ENCODE measurements at places on chromosomes 12 and 14. TPM values are rescaled to one million over a fixed set of nuclear protein-coding genes. Genes with fewer than 3 reads are reported as not detected.

DNA sequence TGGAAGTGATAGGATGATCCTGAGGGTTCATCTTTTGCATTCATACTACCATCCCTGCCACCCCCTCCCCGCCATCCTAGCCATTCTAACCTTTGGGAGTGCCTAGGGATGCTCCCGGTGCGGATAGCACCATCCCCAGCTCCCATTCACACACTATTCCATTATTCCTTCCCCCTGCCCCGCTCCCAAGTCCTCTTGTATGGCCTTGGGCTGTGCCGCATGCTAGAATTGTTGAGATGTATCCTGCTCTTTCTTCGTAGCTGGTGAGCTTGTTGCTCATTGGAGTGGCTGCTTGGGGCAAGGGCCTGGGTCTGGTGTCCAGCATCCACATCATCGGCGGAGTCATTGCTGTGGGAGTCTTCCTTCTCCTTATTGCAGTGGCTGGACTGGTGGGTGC, 644 bp downstream of the TSPAN31 start:
- peak overlapping the region; percentile 63 for H3K4me3 ChIP-seq
- H3K27ac ChIP-seq = peak overlapping the region; percentile 73
- no peaks in the 10 kb centered on the region for H3K4me1 ChIP-seq
- DNase-seq = no peak
- peaks cover 6% of the 10 kb centered on the region for H3K36me3 ChIP-seq

CPNE6 gene
- total RNA-seq = 0.45 TPM

NANOG gene
- total RNA-seq = not detected

- no peaks in the 10 kb centered on the region for H3K4me1 ChIP-seq
- no peak for DNase-seq
- H3K4me3 ChIP-seq = no peak overlapping the region
Observed at GRCh38 chr12:92394895-92395294, 249.2 kb upstream of the BTG1 start.

DNA sequence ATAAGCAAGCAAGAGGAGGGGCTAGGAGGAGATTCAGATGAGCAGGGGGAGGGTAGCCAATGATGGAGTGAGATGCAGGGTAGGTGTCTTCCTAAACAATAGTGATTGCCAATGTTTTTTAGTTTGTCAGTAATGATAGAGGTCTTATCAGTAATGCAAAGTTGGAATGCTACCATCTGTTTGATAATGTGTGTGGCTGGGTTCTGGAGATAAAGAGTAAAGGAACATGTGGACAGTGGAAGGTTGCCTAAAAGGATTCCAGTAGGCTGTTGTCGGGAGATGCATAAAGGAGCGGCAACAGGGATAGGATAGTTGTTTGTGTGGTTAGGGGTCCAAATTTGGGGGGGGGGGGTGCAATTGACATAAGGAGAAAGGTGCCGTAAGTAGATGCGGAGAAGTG, 52.5 kb downstream of the TESPA1 start:
- H3K4me3 ChIP-seq = no peak overlapping the region
- no peak for DNase-seq
- H3K27ac ChIP-seq = no peak overlapping the region
- H3K36me3 ChIP-seq = no peaks in the 10 kb centered on the region
- H3K27me3 ChIP-seq = no peaks in the 10 kb centered on the region

CCDC175 gene
- total RNA-seq = 0.32 TPM

ADAMTS20 gene
- total RNA-seq = not detected

DNA sequence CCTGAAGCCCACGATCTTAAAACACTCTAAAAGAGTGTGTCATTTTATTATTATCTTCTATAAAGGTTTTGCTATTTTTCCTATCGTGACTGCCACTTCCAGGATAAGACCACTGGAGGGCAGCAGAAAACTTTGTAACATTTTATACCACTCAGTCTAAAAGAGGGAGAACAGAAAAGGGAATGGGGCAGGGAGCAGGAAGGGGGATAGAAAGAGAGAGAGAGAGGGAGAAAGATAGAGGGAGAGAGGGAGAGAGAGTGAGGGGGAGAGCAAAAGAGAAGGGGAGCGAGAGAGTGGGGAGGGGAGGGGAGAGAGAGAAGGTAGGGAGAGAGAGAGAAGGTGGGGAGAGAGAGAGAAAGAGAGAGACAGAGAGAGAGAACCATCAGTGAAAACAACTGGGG, 2.0 kb upstream of the ART4 start:
- no peaks in the 10 kb centered on the region for H3K36me3 ChIP-seq
- H3K27ac ChIP-seq = no peak overlapping the region
- H3K27me3 ChIP-seq = no peaks in the 10 kb centered on the region
- peak; percentile 68 for DNase-seq
- no peaks in the 10 kb centered on the region for H3K4me1 ChIP-seq
- no peak overlapping the region for H3K4me3 ChIP-seq

CD63 gene
- 1,094 TPM for total RNA-seq

DPPA3 gene
- not detected for total RNA-seq

- H3K36me3 ChIP-seq = no peaks in the 10 kb centered on the region
- H3K27ac ChIP-seq = no peak overlapping the region
- H3K27me3 ChIP-seq = no peaks in the 10 kb centered on the region
- H3K4me3 ChIP-seq = no peak overlapping the region
- no peak for DNase-seq
Observed at GRCh38 chr12:75665216-75665615, 153.8 kb upstream of the KRR1 start.

DNA sequence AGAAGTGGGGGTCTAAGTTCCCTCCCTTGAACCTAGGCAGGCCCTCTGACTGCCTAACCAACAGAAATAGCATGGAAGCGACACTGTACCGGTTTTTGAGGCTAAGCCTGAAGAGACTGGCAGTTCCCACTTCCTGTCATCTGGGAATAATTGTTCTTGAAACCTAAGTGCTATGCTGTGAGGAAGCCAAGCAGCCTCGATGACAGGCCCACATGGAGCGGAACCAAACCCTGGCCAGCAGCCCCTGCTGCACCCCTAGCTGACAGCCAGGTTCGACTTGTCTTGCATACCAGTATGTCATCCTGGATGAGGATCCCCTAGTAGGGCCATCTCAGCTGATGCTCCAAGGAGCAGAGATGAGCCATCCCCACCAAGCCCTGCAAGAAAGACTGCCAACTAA, 6.4 kb upstream of the GPR68 start:
- H3K4me1 ChIP-seq = no peaks in the 10 kb centered on the region
- no peak overlapping the region for H3K4me3 ChIP-seq
- DNase-seq = no peak
- peak overlapping the region; percentile 16 for H3K27ac ChIP-seq

STXBP6 gene
- total RNA-seq = 23.7 TPM

DNA sequence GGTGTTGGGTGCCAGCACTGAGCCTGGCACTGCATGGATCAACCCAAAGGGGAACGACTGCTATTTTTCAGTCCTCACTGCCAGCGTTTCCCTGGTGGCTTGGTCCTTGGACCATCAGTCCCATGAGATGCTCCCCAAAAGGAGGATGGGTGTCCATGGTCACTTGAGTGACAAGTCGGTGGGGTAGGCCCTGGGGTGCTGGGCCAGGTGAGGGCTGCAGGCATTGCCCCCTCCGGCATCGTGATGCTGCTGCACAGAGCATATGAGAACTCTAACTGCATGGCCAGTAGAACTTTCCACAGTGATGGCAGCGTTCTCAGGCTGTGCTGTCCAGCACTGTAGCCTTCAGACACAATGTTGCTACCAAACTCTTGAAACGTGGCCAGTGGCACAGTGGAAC, 16.2 kb downstream of the SETD1B start:
- peaks cover 40% of the 10 kb centered on the region for H3K36me3 ChIP-seq
- H3K4me1 ChIP-seq = no peaks in the 10 kb centered on the region
- H3K4me3 ChIP-seq = no peak overlapping the region

- no peaks in the 10 kb centered on the region for H3K4me1 ChIP-seq
- no peaks in the 10 kb centered on the region for H3K36me3 ChIP-seq
Observed at GRCh38 chr14:91774140-91775096, 42.5 kb upstream of the CATSPERB start.

Measured in colonic mucosa (tissue), 4 donors.